Metanephros (tissue), 2 donors: ENCODE measurements at places on chromosomes 11 and 22. TPM values are rescaled to one million over a fixed set of nuclear protein-coding genes. Genes with fewer than 3 reads are reported as not detected.

The SCGB1C1 gene
- total RNA-seq = not detected

The SHANK3 gene
- 23.5 TPM for total RNA-seq

The NCF4 gene
- total RNA-seq = 13.8 TPM

The ART5 gene
- total RNA-seq = 1.8 TPM

The C11orf86 gene
- total RNA-seq = not detected
